MCF 10A (cell line): ENCODE measurements at places on chromosomes 7 and 10. TPM values are rescaled to one million over a fixed set of nuclear protein-coding genes. Genes with fewer than 3 reads are reported as not detected.

Gene COMMD3
- 69.4 and 73.4 TPM in 2 replicates for total RNA-seq

Gene ASCC1
- total RNA-seq, result 26.3 and 31.6 TPM in 2 replicates

Gene KCNH2
- total RNA-seq, result 0.09 TPM in 1 of 2 replicates, not detected in the other

Gene ZNRF2
- 9.8 and 10.2 TPM in 2 replicates for total RNA-seq

Gene SPDYE6
- total RNA-seq, result not detected in 2 replicates

Gene C10orf67
- 0.15 and 0.21 TPM in 2 replicates for total RNA-seq
